ENCODE measurements at places on chromosomes 2 and 18.

DNA sequence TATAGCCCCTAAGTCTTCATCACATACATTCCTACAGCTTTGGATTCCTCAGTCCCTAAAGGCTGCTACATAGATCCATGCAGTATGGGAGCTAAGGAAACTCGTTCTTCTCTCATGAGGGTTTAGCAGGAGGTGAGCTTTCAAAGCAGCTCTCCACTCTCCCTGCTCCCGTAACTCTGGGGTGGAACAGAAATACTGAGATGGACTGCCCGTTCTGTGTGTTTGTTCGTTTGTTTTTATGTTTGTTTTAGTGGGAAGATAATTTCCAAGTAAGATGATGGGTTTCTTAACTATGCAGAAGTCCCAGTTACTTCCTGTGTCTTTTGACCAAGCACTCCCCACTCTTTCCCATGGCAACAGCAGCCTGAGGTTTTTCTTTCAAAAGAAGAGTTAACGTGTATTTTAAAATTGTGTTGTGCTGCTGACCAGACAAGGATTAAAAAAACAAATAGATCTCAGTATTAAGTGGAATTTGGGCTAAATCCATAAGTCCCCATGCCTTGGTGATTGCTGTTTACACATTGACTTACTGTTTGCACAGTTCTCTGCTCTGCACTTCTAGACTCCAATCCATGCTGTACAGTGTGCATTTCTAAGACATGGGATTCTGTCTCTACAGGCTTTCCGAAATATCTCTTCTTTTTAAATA is 156.4 kb upstream of the SH3BP4 start:
- peak; percentile 41 for DNase-seq

DNA sequence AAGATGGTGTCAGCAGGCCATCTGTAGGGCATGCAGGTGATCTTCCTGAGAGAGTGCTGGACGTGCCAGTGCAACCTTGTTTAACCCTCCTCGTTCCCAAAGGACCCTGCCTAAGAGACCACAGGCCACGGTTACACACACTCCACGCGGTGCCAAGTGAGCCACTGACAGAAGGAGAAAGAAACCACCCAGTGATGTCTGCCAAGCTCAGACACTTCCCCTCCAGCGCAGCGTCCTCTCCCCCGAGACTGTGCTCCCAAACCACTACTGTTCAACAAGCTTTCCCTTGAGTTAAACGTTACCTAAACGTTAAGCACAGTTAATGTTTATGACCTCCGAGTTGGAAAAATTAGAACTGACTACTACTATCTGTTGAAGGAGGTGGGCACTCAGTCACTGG is 119.1 kb upstream of the NCK2 start:
- no peak for DNase-seq

GRCh38 chr2:47038656-47039488 is 116.2 kb downstream of the STPG4 start:
- DNase-seq = no peak

DNA sequence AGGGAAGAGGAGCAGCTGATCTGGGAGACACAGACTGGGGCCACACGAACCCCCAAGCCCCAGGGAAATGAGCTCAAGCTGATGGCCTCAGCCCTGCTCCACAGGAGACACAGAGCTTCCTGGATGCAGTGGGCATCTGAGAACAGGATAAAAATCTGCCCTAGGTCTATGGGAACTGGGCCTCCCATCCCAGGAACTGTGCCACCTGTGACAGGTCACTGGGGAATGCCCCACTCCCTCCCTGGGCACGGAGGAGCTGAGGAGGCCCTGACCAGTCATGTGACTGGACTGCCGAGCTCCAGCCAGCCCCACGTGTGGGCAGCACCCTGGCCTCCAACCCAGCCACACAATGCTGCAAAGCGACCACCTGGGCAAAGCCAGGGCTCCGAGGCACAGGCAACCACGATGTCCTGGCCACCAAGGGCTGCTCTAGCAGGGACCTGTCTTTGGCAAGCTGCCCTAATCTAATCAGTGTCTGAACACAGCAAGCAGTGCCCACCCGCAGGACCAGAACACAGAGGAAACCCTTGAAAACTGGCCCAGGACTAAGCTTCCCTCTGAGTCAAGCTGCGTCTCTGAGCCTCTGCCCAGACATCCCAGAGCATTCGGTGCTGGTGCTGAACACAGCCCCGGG is 57.8 kb upstream of the ID2 start:
- DNase-seq = no peak

DNA sequence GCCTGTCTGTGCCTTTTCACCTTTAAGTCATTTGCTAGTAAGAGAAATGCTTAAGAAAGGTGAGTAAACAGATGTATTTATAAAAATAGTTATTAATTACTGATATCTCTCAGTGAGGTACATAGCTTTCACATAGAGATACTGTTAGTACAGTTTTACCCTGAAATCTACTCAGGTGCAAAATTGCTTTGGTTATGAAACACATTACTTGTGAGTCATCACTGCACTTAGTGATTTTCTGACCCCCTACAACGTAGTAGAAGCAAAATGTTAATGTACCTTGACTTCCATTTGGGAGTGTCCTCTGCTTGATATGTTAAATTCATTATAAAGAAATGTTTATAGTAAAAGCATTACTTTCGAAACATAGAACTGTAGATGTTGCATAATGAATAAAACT is 6.5 kb downstream of the GLS start:
- no peak for DNase-seq

DNA sequence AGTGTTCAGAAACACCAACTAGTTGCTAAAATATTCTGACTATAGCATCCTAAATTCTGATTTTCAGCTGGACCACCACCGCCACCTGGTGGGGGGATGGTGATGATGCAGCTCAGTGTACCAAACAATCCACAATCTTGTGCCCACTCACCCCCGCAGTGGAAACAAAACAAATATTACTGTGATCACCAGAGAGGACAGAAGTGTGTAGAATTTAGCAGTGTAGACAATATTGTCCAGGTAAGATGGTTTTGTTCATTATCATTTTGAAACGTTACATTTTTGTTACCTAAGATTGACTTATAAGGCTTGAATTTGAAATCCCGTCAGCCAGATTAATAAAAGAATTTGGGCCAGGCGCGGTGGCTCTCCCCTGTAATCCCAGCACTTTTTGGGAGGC is 31.7 kb upstream of the UBXN4 start:
- DNase-seq = peak; percentile 71

GRCh38 chr2:9712263-9712662 is 81.5 kb upstream of the YWHAQ start:
- no peak for DNase-seq

DNA sequence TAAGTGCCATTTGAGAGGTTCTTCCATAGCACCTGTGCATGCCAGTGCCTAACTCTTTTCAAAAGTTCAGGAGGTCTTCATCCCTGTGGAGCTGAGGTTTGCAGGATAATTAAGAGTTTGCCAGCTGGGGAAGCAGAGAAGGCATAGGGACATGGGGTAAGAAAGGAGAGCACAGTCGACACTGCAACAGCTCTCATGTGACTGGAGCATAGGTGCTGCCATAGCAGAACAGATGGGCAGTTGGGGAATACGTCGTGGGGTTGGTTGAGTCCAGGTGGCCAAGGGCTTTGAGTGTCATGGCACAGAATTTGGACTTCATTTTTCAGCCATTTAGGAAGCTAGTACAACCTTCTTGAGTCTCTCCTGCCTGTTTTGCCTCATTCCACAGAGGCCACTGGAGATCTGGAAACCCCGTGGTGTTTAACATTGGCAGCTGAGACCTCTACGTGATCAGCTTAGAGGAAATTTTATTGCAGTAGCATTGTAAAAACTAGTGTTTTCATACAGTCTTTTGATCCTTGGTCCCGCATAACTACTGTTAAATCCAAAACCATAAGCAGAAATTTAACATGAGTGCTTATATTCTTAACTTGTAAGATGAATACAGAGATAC is 65.1 kb downstream of the CRIM1 start:
- no peak for DNase-seq

GRCh38 chr2:145875016-145875415 is 1355.1 kb upstream of the ZEB2 start:
- no peak for DNase-seq

GRCh38 chr2:217552081-217552480 is 450.7 kb downstream of the TNS1 start:
- no peak for DNase-seq

DNA sequence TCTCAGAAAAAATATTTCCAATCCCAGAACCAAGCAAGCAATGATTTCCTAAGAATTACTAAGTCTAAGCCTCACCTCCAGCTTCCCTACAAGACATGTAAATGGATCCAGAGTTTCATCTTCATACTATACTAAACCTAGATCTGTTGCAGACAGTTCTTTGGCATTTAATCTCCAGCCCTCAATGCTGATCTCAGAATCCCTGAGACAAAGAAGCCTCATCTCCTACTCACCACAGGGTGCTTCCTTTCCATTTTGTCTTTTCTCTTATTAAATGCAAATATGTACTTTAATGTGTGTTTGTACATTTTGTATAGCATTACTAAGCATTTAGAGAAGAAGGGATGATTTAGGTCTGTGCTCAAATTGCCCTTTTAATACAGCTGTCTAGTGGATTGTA is 954.9 kb downstream of the TDRD15 start:
- DNase-seq = no peak

- DNase-seq = no peak
These were observed 39.6 kb downstream of the ASB1 start for GRCh38 chr2:238466243-238466756.

GRCh38 chr2:175606010-175606841 is 395.8 kb downstream of the LNPK start:
- DNase-seq = peak; percentile 53
